ENCODE measurements at places on chromosomes 6 and 20.

DNA sequence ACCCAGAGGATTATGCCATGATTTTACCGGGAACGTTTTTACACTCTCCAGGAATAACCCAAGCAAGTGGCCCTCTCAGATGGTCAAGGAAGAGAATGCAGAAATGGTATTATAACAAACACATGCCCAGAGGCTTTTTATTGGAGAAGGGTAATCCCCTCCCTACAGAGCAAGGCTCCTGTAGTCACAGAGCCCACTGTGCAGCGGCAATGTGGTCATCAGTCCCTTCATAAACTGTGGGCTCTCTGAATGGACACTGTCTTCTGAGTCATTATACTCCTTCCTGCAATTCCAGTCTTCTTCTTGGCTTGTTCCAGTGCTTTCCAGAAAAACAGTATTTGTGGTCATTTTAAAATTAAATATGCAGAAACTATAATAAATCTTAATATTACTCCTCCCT, 74.7 kb downstream of the LAMA4 start:
- no peak for DNase-seq

GRCh38 chr6:160102956-160103824, 18.4 kb upstream of the SLC22A1 start:
- no peak for DNase-seq

DNA sequence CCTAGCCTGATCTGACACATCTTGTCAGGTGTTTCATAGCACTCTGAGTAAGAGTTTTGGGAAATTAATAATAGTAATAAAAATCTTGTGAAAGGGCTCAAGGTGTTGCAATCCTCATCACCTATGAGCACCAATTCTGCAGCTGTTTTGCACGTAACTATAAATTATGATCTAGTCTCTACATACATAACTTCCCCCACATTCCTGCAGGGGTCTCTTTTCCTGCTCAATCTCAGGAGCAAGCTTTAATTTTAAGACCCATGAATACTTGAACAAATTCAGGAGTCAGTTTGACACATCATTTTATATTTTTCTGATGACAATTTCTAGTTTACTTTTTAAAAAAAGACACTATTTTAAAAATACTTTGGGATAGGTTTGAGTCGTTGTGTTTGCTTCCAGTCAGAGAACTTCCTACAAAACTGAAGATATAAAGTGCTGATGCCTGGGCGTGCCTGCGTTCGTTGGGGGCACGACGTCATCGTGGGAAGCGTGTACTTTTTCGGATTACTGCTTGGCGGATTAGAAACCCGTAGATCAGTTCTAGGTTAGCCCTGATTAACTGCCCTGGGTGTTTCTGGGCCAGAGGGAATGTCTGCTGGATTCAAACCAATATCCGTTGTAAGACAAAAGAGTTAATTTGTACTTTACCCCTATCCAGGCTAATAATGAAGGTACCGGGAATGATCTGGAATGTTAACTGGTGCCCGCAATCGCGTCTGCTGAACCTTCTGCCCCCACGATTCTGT, 1.0 kb upstream of the E2F3 start:
- no peak for DNase-seq

- no peak for DNase-seq
These were observed 47.4 kb downstream of the HLA-DPB1 start for GRCh38 chr6:33123181-33123580.

DNA sequence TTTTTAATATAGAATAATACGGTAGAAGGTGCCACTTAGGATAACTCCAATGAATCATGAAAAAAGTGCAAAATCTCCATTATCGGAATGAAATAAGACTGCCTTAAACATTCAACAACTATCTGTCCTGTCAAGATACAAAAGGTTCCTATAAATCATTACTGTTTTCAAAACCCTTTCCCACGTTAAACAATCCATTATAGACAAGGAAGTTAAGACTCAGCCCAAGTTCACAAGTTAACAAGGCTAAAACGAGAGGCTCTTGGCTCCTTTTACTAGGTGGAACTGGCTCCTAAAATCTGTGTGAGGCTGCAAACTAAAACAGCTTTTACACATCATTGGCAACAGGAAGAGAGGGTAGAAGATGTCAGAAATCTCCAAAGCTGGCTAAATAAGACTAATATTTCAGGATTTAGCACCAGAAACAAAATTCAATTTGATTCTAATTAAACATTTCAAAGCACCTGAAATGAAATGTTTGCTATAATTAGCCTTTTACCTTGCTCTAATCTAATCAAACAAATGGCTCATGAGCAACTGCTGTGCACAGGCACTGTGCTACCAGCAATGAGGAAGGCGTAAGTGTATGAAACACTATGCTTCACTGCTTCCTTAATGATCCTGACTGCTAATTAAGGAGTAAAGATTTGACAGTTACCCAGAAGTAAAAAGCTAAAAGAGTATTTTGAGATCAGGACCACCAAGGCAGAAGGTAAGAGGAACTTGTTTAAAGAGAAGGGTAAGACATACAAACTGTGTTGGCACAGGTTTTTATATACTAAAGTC, 109.7 kb downstream of the DST start:
- DNase-seq, result no peak

DNA sequence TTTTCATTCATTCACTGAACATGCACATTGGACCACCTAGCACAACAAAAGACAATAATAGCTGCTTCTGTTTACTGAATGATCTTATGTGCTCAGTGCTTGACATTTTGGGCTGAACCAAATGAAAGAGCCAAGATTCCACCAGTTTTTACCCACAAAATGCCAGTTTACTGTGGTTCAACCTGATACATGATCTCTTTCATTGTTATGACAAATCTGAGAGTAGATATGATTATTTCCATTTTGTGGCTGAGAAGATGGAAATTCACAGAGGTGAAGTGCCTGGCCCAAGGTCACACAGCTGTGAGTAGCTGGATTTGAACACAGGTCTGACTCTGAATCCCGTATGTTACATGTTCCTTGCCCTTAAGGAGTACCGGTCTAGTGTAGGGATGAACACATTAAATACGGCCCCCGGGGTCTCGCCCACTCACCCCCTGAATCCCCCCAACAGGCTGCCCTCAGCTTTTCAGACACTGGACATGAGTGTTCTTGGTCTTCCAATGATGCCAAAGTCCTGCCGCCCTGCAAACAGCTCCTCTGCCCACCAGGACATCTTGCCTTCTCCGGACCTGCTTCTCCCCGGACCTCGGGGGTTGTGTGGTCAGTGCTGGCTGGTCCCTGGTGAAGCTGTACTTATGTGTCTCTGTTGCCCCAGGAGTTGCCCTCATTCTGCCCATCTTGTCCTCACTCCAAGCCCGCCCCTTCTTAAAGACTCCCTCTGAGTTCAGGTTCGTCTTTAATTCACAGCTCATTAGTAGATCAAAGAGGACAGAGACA, 58.6 kb upstream of the SLC32A1 start:
- no peak for DNase-seq
